Right hindlimb (tissue), 1 donor: ENCODE measurements at places on chromosomes 2 and 18.

DNA sequence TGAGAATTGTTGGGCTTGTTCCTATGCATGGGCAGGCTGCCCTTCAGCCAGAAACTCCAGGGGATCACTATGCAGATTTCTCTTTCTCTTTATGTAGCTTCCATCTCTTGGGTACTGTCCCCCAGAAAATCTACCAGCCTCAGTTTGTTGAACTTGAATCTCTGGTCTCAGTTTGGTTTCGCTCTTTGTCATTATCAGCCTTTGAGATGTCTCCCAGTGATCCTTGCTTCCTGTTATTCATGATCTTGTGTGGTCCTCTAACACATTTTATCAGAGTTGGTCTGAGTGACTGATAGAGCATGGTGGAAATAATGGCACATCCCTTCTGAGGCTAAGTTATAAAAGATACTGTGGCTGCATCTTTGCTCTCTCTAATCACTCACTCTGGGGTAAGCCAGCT, 7.8 kb downstream of the TMEM87B start:
- DNase-seq = no peak

DNA sequence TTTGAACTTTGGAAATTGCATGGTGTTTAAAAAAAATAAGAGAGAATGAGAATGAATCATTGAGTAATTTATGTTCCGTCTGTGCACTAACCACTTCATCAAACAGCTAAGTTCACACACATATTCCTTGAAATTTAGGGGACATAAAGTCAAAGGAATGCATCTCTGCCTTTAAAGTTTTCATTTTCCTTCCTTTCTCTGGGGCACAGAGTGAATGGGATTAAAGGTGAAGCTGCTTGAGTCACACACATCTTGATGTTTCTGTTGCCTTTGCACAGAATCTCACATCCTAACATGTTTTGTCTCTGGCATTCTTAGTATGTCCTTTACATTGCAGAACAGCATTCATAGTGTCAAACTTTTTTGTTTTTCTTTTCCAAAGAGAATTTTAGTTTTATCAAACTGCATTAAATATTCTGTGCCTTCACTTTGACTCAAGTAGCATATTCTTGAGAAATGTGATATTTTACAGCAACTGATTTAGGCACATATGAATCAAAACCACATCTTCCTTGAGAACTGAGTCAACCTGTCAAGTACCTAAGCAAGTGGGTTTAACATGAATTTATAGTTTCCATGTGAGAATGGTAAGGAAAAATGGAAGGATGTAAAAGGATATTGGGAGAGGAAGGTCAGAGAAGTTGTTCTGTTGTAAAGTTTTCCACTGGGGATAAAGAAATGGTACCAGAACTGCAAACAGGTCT, 169.1 kb upstream of the THUMPD2 start:
- no peak for DNase-seq

DNA sequence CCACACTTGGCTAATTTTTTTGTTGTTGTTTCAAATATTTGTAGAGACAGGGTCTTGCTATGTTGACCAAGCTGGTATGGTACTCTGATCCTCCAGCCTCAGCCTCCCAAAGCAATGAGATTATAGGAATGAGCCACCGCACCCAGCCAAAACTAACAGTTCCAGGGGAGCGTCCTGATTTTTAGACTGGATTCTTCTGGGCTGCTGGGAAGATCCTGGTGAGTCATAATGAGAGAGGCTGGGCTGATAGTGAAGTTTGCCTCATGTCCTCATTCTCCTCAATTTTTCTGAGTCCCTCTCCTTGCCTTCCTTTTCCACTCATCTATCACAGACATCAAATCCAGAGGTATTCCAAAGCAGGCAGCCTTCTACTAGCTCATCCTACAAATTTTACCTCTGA, 81.3 kb downstream of the VSNL1 start:
- DNase-seq = no peak

DNA sequence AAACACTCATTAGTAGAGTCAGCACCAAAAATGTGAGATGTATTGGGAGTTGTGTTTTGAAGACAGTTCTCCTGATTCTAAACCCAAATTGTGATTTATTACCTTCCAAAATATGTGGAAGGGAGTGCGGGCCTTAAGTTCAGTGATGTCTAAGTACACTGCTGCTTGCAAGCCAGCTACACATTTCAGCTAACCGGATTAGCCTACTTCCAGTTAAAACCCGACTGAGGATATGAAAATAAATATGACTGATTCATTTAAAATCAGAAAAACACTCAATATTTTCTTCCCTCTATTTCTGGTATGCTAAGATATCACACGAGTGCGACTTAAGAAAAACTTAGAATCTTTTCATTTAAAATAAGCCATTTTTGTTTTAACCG, 907 bp downstream of the FHL2 start:
- no peak for DNase-seq

- DNase-seq = no peak
Measured at GRCh38 chr2:27162151-27163121, 13.6 kb downstream of the TCF23 start.

DNA sequence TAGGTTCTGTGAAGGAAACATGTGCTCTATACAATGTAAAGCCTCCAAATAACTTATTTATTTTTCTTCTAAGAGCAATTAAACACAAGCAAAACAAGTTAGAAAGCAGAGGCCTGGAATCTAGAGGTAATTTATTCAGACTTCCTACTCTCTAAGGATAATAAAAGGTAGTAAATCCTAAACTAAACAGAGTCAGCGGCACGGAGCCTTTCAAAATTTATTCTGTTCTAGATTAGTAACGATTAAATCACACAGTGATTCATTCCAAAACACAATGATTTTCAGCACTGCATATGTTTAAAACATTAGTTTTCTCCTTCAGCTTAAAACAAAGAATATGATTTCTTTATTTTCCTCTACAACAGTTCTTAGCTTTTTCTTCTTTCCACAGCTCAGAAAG, 160.9 kb downstream of the FBXO15 start:
- no peak for DNase-seq

- DNase-seq = no peak
Measured at GRCh38 chr18:78595924-78596573, 383.6 kb upstream of the SALL3 start.

DNA sequence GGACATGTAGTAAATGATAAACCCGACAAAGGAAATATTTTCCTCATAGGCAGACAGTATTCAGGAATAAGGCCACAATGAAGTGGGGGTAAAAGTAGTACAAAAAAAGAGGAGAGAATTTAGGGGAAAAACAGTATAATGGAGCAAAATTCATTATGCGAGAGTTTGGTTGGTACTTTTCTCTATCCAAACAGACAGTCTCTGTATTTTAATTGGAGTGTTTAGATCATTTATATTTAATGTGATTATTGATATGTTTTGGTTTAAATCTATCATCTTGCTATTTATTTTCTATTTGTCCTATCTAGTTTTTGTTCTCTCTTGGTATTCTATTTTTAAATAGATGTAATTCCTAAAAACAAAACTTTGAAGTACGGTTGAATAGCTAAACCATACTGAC, 170.3 kb upstream of the SP5 start:
- DNase-seq = no peak

DNA sequence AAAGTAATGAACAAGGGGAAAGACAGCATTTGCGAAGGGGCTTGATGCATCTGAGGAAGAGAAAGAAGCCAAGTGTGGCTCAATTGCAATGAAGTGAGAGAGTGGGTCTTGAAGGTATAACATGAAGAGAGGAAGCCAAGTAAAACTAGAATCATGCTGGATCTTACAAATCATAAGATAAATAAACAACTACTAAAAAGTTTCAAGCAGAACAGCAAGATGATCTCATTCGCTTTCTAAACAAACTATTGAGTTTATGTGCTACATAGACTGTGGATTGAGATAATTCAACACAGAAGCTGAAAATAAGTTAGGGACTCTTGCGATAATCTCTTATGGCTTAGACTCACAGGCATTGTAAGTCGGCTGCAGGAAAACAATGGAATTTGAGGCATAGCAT, 1310.5 kb upstream of the NRXN1 start:
- DNase-seq = no peak

- DNase-seq = no peak
Measured at GRCh38 chr2:60547841-60548240, 5.6 kb downstream of the BCL11A start.

DNA sequence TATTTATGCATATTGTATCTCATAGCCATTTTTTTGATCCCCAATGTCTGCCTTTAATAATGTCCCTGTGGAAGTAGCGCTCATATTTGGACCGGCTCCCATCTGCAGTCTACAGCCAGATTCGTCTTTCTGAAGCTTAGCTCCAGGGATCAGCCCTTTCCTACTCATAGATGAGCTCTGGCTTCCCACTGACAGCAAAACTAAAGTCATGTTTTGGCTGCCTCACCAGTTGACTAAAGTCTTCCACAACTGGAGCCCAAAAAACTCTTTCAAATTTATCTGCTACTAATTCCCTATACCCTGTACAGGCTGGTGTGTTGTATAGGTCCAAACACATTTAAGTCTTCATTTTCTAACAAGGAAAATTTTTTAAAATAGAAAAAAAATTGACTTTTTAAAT, 294.2 kb upstream of the HNMT start:
- peak; percentile 27 for DNase-seq

DNA sequence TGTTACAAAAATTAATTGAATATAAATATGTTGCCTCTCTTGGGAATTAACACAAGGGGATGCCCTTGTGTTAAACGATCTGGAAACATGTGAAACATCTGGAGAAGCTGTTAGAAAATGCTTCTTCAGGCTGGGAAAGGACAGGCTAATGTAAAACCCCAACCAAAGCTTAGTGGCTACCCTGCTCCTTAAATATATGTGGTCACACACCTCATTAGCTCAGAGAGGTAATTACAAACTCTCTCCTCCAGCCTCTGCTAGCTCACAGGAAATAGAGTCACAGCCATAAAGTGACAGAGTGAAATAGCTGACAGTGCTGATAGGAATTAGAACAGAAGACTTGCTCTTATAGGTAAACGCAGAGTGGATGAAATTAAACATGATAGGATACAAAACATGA, 155.9 kb downstream of the RAB3GAP1 start:
- DNase-seq = no peak

DNA sequence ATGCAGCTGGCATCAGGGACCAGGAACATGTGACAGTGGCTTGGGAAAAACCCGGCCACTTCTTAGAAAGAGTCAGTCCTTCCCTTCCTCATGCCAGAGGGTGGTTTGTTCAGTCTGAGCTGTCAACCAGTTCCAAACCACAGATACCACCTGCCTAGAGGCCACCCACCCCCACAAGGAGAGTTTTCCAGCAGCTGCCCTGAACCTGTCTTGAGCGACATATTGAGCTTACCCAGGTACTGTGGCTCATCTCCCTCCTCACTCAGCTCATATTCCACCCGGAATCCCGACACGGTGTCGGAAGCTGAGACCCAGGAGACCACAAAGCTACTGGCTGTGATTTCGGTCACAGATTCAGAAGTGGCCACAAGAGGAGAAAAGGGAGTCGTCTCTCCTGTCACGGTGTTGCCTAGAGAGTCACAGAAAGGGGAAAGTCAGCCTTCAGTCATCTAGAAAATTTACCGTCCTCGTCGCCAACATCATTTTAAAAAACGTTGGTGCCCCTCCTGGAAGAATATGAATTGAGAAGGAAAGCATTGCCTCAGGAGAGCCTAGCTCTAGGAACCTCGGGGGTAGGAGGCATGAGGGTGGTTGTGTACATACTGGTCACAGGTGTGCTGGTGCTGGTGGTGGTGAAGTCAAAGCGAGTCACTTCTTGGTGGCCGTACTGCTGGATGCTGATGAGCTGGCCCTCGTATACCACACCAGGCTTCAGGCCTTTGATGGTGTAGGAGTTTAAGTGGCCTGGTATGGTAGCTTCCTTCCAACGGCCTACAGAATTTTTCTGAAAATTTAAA, 26.3 kb downstream of the FN1 start:
- no peak for DNase-seq

GRCh38 chr2:118614841-118615271, 232.6 kb downstream of the EN1 start:
- DNase-seq = no peak

GRCh38 chr2:16840496-16841172, 175.0 kb upstream of the CYRIA start:
- DNase-seq = no peak

DNA sequence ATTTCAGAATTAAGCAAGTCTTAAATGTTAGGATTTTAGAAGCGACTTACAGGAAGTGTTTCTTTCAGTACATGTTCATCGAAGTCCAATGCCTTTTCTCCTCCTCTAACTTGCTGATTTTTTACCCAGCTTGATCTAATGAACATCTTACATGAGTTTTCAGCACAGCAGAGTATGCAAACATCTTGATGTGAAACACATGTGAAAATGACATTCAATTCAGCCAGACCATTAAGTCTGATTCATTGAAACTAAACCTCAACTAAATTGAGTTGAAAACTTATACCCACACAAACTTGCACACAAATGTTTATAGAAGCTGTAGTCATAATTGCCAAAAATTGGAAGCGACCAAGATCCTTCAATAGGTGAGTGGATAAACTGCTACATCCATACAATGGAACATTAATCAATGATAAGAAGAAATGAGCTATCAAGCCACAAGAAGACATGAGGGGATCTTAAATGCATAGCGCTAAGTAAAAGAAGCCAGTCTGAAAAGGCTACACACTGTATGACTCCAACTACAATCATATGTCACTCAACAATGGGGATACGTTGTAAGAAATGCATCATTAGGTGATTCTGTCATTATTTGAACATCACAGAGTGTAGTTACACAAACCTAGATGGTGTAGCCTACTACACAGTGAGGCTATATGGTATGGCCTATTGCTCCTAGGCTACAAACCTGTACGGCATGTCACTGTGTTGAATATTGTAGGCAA, 18.5 kb downstream of the PSTPIP2 start:
- DNase-seq = no peak

DNA sequence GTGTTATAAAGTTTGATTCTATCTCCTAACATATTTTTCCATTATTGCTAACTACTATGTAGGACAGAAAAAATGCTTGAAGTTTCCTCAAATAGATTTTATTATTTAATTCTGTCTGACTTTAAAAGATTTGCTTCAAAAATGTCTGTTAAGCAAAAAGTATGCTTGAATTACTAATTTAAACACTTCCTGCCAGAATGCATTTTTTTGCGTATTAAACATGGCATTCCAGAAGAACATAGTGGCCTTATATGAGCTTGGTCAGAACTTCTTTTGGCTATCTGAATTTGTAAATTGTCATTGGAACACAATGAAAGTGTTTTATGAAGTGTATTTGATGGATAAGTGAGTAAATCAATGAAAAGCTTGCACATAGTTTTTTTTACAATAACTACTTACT, 37.8 kb downstream of the MBD5 start:
- DNase-seq = no peak

GRCh38 chr2:74578408-74578807, 23.9 kb downstream of the DOK1 start:
- DNase-seq = no peak

- DNase-seq = no peak
Measured at GRCh38 chr2:19747310-19748072, 154.3 kb downstream of the TTC32 start.

DNA sequence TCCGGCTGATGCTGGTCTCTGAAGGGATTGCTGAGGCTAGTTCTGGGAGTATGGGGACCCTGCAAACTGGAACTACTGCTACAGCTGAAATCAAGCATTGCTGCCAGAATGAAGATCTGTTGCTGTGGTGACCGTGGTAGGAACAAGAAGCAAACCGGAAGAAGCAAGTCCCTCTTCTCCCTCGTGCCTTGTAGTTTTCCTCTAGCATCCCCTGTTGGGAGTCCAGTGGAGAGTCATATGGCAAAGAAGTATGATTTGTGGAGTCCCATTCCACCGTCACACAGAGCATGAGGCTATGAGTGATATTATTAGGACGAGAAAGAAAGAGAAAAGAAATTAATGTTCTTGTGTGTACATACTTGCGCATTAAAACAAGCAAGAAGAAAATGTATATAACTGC, 138.8 kb upstream of the SP5 start:
- no peak for DNase-seq

GRCh38 chr18:35999925-36000324, 27.4 kb downstream of the RMP24 start:
- DNase-seq = no peak

GRCh38 chr2:134304394-134305108, 50.7 kb downstream of the MGAT5 start:
- DNase-seq = no peak
